Astrocyte (in vitro differentiated cells and primary cell): ENCODE measurements at places on chromosomes 3 and 15.
A peak's percentile ranks its signal among the peaks of the same experiment; 100 is the strongest.

- no peak for DNase-seq
Measured at GRCh38 chr15:22810853-22811338, 24.5 kb downstream of the NIPA1 start.

DNA sequence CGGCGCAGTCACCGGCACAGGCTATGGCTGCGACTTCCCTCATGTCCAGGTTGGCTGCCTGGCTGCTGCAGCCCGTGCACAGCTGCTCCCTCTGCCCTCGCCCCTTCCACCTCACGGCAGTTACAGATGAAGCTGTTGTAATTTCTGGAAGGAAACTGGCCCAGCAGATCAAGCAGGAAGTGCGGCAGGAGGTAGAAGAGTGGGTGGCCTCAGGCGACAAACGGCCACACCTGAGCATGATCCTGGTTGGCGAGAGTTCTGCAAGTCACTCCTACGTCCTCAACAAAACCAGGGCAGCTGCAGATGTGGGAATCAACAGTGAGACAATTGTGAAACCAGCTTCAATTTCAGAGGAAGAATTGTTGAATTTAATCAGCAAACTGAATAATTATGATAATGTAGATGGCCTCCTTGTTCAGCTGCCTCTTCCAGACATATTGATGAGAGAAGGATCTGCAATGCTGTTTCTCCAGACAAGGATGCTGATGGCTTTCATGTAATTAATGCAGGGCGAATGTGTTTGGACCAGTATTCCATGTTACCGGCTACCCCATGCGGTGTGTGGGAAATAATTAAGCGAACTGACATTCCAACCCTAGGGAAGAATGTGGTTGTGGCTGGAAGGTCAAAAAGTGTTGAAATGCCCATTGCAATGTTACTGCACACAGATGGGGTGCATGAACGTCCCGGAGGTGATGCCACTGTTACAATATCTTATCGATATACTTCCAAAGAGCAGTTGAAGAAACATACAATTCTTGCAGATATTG lies 13.2 kb upstream of the GNB4 start:
- no peak for DNase-seq

DNA sequence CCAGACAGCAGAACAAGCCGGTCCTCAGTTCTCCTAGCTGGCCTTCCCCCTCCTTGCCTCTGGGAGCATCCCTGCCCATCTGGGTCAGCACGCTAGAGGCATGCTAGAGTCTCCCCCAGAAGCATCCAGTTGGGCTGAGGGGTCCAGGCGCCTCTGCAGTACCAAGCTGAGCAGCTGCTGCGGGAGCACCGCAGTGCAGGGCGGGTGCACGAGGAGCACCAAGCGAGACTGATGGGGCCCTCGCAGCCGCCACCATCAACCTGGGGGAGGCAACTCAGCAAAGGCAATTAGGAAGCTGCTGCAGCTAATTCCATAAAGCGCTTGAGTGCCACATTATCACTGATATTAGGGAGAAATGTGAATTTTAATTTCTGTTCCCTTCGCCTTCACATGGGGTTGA lies 12.4 kb downstream of the CACNA2D3 start:
- no peak for DNase-seq

DNA sequence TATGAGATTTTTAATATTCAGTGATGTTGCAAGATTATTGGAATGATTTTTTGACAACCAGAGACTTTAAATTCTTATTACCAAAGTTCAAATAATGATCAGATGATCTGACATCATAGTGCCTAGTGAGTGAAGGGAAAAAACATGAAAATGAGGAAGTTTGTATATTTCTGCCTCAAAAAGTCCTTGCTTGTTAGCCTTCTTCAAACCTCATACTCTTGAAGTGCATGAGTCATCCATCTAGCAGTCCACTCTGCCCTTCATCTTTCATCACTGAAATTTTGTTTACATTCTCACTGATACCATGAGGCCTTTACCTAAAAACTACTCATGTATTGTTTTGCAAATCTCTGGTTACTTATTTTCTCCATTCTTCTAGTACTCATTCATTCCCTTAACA lies 23.9 kb upstream of the OR5H6 start:
- no peak for DNase-seq

DNA sequence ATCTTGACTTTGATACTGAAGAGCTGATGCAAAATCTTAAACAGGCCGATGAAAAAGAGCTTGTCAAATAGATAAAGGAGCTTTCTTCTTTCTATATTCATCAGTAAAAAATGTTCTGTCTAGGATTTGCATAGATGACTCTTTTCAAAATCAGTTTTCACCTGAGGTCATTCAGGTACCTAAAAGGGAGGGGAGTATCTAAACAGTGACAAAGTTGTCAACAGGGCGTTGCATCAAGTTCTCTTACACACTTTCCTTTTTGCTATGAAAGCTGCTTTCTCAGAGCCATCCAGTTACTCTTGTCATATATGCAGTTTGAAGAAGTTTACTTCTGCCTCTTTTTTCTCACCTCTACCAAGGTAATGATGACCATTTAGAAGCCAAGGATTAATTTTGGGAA lies 60.0 kb downstream of the AKAP13 start:
- no peak for DNase-seq

- DNase-seq: no peak
Measured at GRCh38 chr3:79314544-79314943, 453.3 kb downstream of the ROBO1 start.

DNA sequence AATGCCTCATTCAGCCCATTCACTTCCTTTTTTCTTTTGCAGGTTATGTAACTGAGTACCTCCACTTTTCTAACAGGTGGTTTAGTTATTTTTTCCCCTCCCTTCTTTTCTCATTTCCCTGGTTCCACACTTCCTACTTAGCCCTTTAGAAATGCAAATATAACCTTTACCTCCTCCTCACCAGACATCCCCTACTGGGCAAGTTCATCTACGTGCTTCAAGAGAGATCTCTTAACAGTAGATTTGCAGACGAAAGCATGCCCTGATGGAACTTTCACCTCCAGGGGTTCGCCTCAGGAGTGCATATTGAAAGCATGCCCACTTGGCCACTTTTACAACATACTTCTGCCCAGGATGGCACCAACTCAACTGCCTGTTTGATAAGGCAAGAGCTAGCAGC lies 314.1 kb upstream of the LRRC3B start:
- no peak for DNase-seq

DNA sequence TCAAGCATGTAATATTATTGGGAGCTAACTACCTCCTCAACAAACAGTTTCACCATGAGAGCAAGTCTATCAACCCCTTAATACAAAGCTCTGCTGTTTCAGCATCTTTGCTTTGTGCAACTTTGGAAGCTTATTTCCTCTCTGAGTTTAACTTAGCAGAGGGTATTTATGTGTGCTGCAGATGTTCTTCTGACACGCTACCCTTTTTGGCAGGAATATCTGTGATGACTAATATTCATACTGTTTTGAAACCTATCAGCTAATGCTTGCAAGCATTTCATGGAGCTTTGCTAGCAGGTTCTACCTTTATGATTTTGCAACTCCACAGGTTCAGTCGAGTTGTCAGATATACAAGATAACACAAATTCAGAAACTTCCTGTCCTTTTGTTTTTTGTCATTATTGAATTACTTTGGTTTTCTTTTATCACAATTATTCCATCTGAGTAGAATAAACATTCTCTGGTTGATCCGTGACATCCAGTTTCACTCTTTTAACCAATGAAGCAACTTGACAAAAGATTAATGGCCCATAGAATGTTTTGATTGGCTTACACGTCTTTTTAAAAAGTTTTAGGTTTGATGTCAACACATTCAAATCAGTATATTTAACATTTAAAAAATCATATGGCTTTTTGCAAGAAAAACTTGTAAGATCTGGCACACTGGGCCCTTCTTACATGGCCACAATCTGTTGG lies 1.7 kb upstream of the SLC9A9 start:
- peak; percentile 81 for DNase-seq

- peak; percentile 55 for DNase-seq
Measured at GRCh38 chr3:144556392-144556791, 584.8 kb downstream of the DIPK2A start.

GRCh38 chr15:44542596-44542995 lies 5.6 kb downstream of the EIF3J start:
- no peak for DNase-seq

DNA sequence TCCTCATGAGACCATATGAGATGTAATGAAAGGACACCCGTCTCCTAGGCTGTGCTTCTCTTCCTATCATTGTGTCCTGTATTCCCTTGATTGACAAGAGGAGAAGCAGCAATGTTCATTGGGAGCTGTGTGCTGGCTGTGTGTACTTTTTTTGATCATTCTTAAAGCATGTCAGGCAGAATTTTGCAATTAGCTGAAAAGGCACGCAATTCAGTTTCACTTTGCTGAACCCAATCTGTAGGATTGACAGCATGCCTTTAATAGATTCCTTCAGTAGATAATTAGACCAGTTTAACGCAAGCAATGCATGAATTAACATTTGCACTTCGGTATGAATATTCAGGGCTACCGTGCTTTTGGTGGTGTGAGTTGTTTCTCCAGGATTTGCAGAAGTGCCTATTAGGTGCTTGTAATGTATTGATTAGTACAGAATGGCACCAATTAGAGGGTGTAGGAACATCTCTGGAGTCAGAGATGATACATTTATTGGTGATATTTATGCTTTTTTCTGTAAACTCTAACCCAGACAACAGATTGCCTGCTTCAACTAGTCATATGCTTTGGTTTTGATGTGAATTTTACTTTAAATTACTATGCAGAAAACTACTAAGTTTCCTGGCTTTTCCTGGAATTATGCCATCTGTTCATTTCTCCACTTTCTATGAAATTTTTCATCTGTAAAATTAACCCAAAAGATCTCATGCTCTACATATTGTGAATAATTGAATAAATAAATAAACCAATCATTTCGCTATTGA lies 114.3 kb downstream of the NSUN3 start:
- DNase-seq: no peak

- DNase-seq: no peak
Measured at GRCh38 chr15:29309139-29309538, 39.5 kb upstream of the NSMCE3 start.

GRCh38 chr3:16568532-16568931 lies 36.7 kb downstream of the DAZL start:
- no peak for DNase-seq

DNA sequence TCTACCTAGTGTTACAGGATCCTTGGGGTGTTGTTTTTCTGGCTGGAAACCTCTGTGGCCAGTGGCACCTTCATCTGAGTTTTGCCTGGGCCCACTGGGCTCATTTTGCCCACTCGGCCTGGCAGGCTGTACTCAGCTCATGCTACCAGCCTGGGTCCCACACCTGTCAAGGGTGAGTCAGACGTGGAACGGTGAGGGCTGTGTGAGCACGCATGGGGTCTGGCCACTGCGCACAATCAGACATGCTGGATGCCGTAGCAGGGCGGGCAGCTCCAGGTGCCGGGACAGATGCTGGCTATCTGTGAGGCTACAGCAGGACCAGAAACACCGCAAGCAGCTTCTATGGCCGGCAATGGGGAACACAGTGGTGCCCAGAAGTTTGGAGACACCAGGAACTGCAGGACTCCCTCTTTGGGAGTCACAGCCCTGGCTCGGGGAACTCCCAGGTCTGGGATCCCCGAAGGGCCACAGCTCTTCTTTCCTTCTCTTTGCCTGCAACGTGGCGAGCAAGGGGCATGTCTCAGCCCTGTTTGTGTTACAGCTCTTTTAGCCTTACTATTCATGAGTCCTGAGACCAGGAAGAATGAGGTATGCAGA lies 35.9 kb upstream of the DNAJC13 start:
- DNase-seq: no peak

GRCh38 chr3:89098173-89098572 lies 9.2 kb upstream of the EPHA3 start:
- DNase-seq: peak; percentile 22

- no peak for DNase-seq
Measured at GRCh38 chr3:153113541-153113940, 48.5 kb upstream of the RAP2B start.

GRCh38 chr3:23685541-23686258 lies 120.1 kb upstream of the UBE2E1 start:
- DNase-seq: peak; percentile 98

DNA sequence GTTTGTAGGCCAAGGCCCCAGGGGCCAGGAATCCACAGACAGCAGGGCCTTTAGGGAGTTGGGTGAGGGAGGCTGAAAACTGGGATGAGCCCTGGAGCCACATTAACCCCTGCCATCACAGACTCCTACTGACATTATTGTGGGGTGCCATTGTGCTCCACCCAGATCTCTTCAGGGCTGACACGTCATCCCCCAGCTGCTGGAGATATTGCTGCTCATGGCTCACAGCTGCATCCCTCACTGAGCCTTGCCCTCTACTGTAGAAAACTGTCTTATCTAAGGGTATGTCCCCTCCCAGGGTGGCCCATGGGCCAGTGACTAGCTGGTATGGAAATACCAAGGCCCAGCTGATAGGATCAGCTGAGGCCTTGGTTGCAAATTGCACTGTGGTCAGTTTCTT lies 87.3 kb upstream of the PRR23C start:
- no peak for DNase-seq

GRCh38 chr3:19559724-19560442 lies 374.1 kb downstream of the EFHB start:
- DNase-seq: no peak

DNA sequence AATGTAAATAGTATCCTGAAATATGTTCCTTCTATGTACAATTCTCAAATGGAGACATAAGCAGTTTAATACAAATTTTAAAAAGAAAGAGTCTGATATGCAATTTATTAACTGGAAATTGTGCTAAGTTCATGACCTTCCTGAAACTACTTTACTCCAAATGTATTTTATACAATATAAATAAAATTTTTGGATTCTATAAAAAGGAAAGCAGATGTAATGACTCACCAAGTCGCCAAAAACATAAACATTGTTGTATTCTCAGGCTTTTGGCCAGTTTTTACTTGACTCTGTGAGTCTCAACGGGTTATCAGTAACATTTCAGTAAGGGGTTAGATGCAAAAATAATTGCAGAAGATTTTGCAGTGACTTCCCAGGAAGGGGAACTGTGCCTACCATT lies 948.2 kb downstream of the EPHA3 start:
- no peak for DNase-seq

DNA sequence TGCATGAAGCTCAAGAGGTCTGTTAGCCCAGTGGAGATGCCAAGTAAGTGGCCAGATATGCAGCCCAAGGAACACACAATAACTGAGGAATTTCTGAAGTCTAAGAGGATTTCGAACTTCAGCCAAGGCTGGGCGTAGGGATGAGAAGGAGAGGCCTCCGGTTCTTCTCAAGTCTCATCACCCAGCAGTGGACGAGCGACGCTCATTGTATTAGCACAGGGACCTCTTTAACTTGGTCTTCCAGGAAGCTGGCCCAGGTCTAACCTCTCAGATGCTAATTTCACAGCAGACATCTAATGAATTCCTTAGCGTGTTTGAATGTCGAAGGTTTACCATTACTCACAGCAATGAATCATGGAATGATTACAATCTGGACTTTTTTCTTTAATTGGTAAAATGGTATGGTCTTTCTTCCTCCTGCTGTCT lies 85.0 kb downstream of the HES1 start:
- peak; percentile 81 for DNase-seq

DNA sequence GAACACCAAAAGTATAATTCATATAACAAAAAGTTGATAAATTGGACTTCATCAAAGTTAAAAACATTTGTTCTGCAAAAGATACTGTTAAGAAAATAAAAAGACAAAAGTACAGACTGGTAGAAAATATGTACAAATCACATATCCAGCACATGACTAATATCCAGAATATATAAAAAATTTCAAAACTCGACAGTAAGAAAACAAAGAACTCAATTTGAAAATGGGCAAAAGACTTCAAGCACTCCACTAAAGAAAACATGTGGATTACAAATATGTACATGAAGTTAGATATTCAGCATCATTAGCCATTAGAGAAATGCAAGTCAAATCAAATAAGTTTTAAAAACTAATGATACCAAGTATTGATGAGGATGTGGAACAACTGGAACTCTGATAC lies 6.7 kb downstream of the GK5 start:
- peak; percentile 2 for DNase-seq

- DNase-seq: peak; percentile 41
Measured at GRCh38 chr3:49362561-49362960, 4.4 kb upstream of the GPX1 start.
